ENCODE measurements at places on chromosomes 13 and 19.

GRCh38 chr13:37091835-37092234 is 13.6 kb downstream of the CSNK1A1L start:
- no peak for DNase-seq

DNA sequence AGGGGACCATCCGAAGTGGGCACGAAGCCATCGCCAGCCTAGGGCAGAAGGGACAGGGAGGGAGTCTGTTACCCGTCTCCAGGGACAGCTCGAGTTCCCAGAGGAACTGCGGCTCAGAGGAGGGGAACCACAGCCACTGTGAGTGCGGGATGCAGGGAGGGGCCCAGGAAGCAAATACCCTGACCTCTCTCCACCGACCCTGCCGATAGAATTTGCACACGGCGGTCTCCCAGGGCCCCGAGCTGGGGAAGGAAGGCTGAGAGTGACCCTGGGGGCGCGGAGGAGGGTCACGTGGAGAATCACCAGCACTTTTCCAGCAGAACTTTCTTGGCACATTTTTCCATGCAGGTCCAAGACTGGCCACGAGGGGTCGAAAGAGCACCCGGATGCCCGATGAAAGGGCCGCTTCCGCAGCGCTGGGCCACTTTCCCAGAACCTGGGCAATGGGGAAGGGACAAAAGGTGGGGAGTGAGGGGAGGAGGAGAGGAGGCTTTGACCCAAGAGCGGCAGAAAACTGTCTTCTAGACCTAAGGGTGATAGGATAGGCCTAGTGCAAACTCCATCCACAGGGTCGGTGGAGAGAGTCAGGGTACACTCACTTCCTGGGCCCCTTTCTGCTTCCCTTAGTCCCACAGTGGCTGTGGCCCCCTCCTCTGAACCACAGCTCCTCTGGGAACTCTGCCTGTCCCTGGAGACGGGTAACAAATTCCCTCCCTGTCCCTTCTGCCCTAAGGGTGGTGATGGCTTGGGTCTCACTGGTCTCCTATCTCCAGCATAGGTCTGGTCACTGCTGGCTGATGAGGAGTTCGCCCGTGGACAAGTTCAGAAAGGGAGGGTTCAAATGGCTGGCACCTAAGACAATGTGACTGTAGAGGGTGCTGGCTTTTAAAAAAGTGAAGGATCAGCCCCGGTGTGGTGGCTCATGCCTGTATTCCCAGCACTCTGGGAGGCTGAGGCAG is 5.3 kb upstream of the GPR4 start:
- peak; percentile 44 for DNase-seq

DNA sequence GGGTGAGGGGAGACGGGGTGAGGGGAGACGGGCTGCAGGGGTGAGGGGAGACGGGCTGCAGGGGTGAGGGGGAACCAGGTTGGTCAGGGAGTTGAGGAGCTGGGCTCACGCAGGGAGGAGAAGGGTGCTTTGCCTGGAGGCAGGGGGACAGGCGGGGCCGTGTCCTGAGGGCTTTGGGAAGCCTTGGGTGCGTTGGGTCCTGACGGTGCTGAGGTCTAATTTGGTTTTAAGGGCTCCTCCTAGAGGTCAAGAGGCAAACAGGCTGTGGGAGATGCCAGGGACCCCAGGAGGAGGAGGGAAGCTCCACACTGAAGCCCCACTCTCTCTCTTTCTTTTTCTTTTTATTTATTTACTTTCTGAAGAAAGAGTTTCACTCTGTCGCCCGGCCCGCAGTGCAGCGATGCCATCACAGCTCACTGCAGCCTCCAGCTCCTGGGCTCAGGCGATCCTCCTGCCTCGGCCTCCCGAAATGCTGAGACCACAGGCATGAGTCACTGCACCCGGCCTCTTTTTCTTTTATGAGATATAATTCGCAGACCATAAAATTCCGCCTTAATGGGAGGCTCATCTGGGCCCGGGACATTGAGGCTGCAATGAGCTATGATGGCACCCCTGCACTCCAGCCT is 9.3 kb upstream of the MISP start:
- DNase-seq, result no peak

DNA sequence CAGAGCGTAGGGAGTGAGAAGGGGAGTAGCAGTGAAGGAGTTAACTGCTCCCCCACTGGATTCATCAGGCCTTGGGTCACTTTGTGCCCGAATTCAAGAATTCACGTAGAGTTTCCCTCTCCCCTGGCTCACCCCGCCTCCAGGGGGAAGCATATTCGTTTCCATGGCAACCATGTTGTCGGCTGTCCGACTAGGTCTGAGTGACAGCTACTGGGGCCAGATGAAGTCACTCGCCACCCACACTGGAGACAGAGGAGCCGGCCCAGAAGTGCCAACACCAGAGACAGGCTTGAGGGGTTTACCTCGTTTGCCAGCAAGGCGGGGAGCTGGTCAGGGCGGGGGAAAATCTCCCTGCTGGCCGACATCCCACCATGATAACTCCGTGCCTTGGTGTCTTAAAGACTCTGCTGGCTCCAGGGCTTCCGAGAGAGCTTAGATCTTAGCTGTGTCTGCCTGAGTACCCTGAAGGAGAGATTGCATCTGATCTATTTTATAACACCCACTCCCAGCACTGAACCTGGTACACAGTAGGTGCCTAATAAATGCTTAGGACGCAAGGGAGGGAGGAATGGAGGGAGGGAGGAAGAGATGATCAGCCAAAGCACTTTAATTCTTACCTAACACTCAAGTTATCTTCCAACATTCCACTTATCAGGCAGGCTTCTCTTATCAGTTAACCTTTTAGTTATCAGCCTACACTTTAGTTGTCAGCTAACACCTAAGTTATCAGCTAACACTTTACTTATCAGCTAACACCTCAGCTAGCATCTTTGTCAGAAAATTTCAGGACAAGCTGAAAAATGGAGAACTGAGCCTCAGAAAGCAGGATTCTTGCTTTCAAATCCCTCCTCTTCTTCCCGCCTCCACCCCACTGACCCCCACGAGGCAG is 57.2 kb upstream of the ZNRF4 start:
- DNase-seq, result peak; percentile 21

- no peak for DNase-seq
Observed at GRCh38 chr13:52798770-52799430, 49.5 kb downstream of the PCDH8 start.

DNA sequence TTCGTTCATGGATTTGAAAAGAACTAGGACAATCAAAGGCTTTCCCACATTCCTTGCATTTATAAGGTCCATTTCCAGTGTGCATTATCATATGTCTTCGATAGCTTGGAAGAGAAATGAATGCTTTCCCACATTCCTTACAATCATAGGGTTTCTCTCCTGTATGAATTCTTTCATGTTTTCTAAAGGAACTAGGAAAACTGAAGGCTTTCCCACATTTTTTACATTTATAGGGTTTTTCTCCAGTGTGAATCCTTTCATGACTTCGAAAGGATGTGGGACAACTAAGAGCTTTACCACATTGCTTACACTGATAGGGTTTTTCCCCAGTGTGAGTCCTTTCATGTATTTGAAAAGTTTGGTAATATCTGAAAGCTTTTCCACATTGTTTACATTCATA is 19.8 kb downstream of the ZNF709 start:
- no peak for DNase-seq

- no peak for DNase-seq
Observed at GRCh38 chr13:35057858-35058257, 115.8 kb downstream of the NBEA start.

GRCh38 chr13:90272356-90272755 is 1075.1 kb upstream of the MIR17HG start:
- peak; percentile 2 for DNase-seq

DNA sequence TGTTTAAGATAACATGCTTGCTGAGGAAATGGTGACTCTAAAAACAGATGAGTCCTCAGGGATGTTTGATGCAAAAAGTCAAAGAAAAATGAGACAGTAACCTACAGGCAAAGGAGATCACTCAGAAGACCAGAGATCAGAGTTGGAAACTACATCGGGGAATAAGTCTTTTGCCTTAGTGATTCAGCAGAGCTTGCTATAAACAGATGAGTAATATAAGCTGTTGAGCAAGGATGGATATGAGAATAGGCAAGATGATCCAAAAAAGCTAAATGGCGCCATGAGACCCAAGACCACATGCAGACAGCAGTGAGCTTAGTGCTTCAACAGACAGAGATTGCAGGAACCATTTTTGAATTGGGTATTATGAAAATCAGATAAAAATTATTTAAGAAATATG is 168.6 kb downstream of the POSTN start:
- DNase-seq, result no peak

GRCh38 chr19:12773571-12773970 is 1.8 kb downstream of the HOOK2 start:
- DNase-seq, result peak; percentile 29

DNA sequence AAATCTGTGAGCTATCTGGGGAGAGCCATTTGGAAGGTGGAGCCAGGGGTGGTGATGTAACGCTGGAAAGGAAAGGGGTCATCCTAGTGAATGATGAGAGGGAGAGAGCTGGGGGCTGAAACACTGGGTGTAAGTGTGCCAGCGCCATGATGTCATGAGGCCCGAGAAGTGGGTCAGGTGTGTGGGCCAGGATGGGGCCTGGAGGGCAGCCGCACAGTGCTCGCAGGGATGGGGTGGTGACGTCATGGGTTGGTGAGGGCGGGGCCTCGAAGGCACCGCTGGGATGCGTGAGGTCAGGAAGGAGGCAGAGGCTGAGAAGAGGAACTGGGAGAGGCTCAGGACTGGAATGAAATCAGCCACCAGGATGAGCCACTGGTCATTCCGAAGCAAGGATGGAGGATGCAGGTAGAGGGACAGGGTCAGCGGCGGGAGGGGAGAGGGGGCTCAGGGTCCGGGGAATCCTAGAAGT is 4.4 kb downstream of the CCDC61 start:
- no peak for DNase-seq

- no peak for DNase-seq
Observed at GRCh38 chr13:32600890-32601289, 14.6 kb downstream of the PDS5B start.

- DNase-seq, result no peak
Observed at GRCh38 chr13:51676739-51677138, 92.5 kb downstream of the WDFY2 start.

- DNase-seq, result no peak
Observed at GRCh38 chr13:37647031-37647650, 48.6 kb upstream of the POSTN start.

DNA sequence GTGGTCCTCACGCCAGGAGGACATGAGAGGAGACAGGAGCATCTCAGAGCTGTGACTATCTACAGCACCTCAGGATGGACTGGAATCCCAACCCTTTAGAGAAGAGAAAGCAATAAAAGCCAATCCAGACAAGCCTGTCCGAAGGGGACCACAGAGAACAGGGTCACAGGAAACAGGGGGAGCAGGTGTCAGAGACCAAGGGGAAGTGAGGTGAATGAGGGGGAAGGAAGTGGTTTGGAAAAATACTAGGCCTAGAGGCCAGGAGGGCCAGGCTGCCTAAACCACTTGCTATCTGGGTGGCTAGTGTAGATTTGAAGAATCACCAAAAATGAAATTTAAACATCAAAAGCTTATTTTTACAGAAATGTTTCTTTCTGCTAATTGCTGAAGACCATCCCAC is 16.2 kb downstream of the TMTC4 start:
- no peak for DNase-seq

DNA sequence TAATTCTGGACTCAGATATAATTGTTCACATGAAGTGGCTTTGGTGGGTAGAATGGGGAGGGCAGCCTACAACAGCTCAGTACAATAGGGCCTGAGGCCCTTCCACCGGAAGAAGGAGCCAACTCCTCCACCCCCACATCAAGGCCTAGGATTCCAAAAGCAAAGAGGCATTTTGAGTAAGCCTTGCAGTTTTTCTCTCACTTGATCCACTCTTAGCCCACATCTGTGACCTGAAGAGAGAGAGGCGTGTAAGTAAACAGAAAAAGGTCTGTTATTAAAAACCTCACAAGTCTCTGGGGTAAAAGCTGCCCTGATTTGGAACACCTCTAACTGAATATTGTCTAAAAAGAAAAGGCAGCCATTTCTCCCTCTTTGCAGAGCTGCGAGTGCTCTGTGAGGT is 214.1 kb upstream of the KL start:
- DNase-seq, result no peak

- no peak for DNase-seq
Observed at GRCh38 chr13:111975539-111976473, 91.1 kb upstream of the SOX1 start.

DNA sequence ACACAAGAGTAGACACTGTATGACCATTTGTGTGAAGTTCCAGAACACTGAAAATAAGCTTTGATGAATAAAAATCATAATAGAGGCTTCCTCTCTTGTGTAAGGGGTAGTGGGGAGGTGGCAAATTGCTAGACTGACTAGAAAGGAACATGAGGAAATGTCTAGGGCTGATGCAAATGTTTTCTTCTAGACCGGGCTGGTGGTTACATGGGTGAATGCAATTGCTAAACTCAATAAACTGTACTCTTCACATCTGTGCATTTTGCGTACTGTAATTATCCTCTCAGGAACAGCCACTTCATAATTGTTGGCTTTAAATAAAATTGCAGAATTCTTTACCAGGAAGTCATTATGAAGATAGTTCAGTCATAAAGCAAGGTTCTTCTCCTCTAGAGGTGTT is 5.2 kb upstream of the KBTBD7 start:
- DNase-seq, result no peak

GRCh38 chr13:98942997-98943396 is 34.9 kb downstream of the DOCK9 start:
- no peak for DNase-seq

- no peak for DNase-seq
Observed at GRCh38 chr19:55585658-55586339, 5.2 kb upstream of the ZNF579 start.

GRCh38 chr13:20856650-20857049 is 45.9 kb downstream of the XPO4 start:
- DNase-seq, result no peak

- DNase-seq, result no peak
Observed at GRCh38 chr13:73572824-73573223, 514.0 kb downstream of the KLF5 start.

DNA sequence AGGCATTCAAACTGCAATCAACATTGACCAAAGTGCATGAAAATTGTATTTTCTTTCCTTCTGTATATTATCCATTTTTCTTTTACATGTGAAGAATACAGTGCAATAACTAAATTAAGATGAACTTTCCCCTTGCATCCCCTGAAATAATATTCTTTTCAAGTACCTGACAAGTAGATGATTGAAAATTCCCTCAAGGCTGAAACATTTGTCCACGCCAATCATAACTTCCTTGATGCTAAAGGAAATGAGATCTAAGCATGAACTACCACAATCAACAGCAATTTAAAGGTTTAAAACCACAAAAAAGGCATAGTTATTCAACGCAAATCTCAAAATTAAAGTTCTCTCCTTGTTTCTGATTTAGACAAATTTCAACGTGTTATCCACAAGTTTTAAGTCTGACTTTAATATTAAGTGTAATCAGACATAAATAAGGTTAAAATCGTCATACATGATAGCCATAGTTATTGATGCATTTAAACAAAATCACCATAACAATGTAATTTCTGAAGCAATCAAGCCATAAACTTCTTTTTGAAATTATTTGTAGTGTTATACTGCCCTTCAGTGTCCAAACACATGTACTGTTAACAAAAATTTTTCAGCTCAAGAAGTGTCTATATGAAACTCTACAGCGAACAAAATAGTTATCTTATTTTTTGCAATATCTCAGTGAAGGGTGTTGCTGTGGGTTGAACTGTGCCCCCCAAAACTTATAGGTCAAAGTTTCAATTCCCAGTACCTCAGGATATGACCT is 169.5 kb downstream of the DCLK1 start:
- DNase-seq, result no peak

GRCh38 chr19:40513345-40513678 is 46.5 kb downstream of the SPTBN4 start:
- no peak for DNase-seq

Measured in SW 1271 (cell line).